Occipital lobe (tissue), 3 donors: ENCODE measurements at places on chromosomes 1 and 21. TPM values are rescaled to one million over a fixed set of nuclear protein-coding genes. Genes with fewer than 3 reads are reported as not detected.

DNA sequence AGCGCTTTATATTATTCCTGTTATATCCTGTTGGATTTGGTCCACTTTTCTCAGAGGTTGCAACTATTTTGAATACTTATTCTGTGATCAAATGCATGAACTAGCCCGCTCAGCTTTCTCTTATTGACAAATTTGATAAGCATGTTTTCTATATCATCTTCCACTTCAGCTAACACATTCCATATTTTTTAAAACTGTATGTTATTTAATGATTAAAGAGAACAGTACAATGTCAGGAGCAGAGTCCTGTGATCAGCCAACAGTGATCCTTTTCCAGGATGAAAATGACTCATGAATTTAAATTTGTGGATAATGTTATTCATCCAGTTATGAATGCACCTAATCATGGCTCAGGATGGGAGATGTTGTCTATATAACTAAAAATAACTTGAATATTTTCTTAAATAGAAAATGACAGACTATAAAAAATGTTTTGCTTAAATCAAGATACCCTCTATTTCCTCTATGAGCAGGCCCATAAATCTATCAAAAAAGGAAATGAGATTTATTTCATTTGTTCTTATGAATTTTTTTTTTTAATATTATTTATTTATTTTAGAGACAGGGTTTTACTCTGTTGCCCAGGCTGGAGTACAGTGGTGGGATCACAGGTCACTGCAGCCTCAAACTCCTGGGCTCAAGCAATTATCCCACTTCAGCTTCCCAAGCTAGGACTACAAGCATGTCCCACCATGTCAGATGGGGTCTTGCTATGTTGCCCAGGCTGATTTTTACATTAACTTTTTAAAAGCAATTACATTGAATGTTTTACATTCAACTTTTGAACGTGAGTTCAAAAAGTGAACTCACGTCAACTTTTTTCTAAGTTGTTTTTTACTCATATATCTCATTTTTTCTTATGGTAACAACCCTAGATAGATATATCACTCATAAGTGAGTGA lies 12.5 kb downstream of the BPNT1 start:
- no peak for DNase-seq

DNA sequence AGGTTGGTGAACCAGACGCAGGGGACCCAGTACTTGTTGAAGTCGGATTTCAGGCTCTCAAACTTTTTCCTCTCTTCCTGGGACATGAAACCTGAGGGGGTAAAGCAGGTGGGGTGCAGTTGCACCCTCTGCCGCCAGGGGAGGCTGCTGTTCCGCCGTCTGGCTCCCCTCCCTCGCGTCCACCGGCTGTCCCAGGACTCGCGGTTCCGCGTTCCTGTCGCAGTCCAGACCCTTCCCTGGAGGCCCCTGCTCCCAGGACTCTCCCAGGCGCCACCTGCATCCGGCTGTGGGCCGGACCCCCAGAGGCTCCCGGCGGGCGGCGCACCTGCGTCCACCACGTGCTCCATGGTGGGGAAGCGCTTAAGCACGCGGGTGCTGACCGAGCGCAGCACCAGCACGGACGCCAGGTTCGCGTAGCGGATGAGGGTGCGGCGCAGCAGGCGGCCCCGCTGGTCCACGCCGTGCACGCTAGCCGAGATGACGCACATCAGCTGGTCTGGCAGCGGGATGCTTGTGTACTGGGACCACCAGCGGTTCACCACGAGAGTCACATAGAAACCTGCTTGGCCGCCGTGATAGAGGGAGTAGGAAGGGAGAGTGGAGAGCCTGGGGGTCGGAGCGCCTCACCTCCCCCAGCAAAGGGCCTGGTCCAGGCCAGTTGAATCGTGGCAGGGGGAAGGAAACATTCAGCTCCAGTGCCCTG lies 1.7 kb downstream of the BEST4 start:
- no peak for DNase-seq

GRCh38 chr1:23050201-23050600 lies 30.9 kb downstream of the KDM1A start:
- DNase-seq, result no peak

F13B gene
- total RNA-seq, result not detected
